ENCODE measurements at places on chromosomes 7 and 10.

GRCh38 chr10:28797904-28798371 lies 120.6 kb downstream of the BAMBI start:
- no peak for ATAC-seq

- no peak for ATAC-seq
Measured at GRCh38 chr7:117737926-117738325, 135.3 kb downstream of the CTTNBP2 start.

DNA sequence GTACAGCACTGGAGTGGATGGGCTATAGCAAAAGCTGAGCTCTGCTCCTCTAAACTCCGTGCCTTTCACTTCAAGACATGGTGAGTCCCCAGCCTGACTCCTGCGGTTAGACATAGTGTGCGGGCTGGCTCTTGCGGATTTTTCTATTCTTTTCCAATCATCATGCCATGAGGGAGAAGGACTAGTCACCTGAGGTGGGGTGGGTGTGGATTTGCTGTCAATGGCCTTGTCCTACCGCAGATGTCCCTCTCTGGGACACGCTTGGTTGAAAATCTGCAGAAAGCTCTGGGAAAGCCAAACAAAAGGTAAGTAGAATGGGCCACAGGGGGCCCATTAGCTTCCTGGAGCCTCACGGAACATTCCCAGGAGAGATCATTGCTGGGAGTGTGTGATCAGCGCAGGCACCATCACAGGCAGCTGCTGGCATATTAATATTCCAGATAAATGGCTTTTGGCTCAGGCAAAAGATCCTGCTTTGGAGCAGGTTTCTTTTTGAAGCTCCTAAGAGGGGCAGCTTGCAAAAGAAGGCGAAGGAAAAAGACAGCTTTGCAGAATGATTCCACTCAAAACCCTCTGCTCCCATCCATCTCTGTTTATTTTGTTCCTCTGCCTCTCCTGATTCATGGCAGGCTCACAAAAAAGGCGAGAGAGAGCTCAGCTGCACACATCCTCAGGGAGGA lies 509.0 kb upstream of the ZMIZ1 start:
- ATAC-seq: no peak

DNA sequence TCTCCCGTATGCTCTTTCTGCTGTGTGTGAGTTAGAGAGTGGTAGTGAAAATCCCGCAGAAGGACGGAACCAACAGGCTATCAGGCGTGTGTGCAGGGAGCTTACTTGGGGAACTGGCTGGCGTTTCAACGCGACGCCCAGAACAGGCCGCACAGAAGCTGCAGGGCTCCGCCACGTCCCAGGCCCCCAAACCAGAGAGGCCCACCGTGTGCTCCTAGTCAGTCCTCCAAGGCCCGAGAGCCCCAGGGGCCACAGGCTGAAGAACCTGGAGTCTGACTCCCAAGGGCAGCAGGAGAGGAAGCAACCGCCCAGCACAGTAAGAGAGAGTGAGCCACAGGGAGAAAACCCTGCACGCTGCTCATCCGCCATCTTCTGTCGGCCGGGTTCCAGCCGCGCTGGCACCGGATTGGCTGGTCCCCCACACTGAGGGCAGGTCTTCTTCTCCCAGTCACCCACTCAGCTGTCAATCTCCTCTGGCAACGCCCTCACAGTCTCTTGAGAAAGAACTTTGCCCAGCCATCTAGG lies 730.6 kb upstream of the VSTM2A start:
- ATAC-seq: no peak

DNA sequence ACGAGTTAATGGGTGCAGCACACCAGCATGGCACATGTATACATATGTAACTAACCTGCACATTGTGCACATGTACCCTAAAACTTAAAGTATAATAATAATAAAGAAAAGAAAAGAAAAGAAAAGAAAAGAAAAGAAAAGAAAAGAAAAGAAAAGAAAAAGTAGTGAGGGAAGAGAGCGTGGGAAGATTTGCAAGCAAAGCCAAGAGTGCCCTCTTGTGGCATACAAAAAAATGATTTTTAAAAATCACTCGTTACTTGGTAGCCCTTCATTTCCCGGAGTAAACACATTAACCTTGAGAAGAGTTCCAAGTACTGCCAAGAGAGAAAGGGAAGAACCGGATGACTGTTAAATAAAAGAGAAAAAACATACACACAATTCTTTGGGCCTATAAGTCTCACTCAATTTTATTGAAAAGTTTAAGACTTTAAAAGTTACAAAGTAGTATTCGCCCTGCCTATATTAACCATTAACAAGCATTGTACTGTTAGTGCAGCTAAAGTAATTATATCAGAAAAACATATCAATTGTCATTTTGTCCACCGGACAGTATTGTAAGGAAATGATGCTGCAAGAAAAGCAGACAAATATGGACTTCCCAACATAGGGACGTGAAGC lies 6.2 kb upstream of the CH25H start:
- ATAC-seq: no peak

DNA sequence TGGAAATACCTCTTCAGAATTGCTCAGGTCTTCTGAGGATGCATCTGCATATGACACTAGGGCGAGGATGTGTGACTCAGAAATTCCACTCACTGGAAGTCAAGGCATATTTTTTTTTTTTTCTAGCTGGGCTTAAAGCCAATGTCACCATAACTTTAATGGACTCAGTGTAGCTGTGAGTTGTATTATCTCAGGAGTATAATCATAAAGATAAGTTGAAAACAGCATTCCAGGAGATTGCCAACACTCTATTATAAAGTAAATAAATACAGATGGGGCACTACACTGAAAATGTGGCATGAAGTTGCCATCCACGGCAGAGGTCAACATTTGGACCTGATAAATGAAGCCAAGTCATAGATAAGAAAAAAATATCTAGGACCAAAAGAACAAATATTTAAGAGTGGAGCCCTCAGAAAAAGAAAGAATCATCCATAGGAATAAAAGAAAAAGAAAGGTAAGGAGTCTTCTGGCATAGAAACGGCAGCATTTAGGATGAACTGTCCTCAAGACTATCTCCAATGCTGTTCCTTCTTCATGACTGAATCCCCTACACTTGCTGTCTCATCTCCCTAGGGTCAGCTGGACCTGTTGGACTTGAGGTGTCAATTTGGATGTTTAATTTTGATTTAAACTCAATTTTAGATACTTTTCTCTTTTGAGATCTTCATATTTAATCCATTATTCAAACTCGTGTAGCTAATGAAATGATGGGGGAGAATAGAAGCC lies 72.9 kb upstream of the CAV2 start:
- ATAC-seq: no peak

- no peak for ATAC-seq
Measured at GRCh38 chr10:60009710-60010383, 103.5 kb upstream of the CCDC6 start.
